Natural killer cell treated with Interleukin-12 subunit alpha and Interleukin-12 subunit beta and Interleukin-15 and Interleukin-18, amount 100 ng/mL, for 72 hours (primary cell): ENCODE measurements at places on chromosomes 3 and 15. TPM values are rescaled to one million over a fixed set of nuclear protein-coding genes. Genes with fewer than 3 reads are reported as not detected.
A peak's percentile ranks its signal among the peaks of the same experiment; 100 is the strongest.

- DNase-seq = no peak
- no peaks in the 10 kb centered on the region for H3K27me3 ChIP-seq
- H3K4me3 ChIP-seq = no peak overlapping the region
- no peak overlapping the region for H3K27ac ChIP-seq
- peaks cover 15% of the 10 kb centered on the region for H3K4me1 ChIP-seq
Measured at GRCh38 chr3:128078322-128078721, 26.1 kb downstream of the SEC61A1 start.

DNA sequence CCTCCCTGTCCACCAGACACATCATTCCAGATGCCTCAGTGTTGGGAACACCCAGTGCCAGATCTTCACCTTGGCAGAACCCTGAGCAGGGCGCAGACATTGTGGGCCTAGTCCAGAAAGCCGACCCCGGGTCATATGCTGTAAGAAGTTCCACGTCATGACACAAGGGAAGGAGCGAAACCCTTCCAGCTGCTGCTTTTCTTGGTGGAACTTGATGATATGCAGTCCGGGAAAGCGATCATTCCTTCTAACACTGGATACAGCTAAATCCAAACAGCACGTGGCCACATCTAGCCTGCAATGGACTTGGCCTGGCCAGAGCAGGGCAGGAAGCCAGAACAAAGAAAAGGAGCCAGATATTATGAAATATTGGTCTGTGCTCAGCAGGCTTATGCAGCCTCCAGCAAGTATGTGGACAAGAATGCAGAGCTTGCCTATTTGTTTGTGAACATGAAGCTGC, 22.0 kb downstream of the GASK1A start:
- H3K4me3 ChIP-seq = no peak overlapping the region
- no peaks in the 10 kb centered on the region for H3K4me1 ChIP-seq
- H3K27me3 ChIP-seq = no peaks in the 10 kb centered on the region
- H3K27ac ChIP-seq = no peak overlapping the region
- no peaks in the 10 kb centered on the region for H3K36me3 ChIP-seq

DNA sequence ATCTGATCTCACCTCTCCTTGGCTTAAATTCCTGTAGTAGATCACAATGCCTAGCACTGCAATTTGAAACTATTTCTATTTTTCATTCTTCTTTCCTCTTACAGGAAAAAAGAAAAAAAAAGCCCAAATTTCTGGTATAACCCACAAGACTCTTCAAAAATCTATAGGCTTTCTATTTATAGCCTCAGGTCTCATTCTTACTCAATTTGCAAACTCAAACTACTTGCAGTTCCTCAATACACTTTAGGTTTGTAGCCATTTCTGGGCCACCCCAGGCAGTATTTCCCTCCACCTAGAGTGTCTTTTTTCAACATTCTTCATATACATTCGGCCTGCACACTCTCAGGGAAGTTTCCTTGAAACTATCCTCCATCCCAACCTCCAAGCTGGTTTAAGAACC, 169.0 kb downstream of the TBC1D5 start:
- H3K27me3 ChIP-seq = no peaks in the 10 kb centered on the region
- H3K4me1 ChIP-seq = no peaks in the 10 kb centered on the region
- H3K27ac ChIP-seq = no peak overlapping the region
- no peak overlapping the region for H3K4me3 ChIP-seq
- no peaks in the 10 kb centered on the region for H3K36me3 ChIP-seq

DNA sequence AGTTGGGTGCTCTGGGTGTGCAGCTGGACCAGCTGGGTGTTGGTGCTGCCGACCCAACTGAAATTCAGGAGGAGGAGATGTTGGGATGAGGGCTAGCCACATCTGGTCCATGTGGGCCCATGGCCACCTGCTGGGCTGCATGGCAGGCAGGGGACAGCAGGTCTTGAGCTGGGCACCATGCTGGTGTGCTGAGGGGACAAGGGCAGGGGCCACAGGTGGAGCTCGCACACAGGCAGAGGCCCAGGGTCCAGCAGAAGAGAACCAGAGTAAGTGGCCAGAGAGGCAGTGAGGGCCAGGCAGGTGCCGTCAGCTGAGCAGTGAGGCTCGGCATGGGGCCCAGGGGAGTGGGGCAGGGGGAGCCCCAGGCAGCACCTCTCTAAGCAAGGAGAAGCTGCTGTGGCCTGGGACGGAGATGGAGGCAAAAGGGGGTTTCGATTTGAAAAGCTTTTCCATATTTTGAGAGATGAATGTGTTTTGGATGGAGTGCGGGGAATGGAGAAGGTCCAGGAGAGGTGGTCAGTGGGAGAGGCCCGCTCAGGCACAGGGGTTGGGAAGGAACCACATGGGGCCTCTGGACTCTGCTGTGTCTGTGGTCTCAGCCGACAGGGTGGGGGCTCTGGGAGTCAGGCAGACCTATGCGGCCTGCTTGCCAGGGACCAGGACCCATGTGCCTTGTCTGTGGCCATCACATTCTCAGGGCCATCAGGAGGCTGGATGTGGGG, 30.5 kb upstream of the PLXNA1 start:
- H3K27me3 ChIP-seq = no peaks in the 10 kb centered on the region
- peak; percentile 35 for DNase-seq
- H3K27ac ChIP-seq = no peak overlapping the region
- no peak overlapping the region for H3K4me3 ChIP-seq
- H3K36me3 ChIP-seq = no peaks in the 10 kb centered on the region

The CDCP1 gene
- total RNA-seq = 0.29 TPM

The MORC1 gene
- not detected for total RNA-seq

DNA sequence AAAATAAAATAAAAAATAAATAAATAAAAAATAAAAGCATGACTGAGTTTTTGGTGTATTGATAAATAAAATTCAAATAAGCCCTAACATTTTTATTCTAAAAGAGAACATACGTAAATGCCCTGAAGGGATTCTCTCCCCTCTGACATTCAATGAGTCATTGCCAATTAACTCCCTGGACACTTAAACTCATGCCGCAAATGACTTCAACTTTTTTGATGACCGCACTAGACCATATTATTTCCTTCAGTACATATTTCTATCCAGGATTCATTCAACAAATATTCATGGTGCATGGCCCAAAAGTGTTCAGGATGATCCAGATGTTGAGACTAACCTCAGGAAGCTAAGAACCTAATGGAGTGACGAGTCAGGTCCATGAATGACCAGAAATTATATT, 195.9 kb upstream of the LRRN1 start:
- no peaks in the 10 kb centered on the region for H3K36me3 ChIP-seq
- no peak overlapping the region for H3K27ac ChIP-seq
- no peaks in the 10 kb centered on the region for H3K4me1 ChIP-seq
- no peak overlapping the region for H3K4me3 ChIP-seq

DNA sequence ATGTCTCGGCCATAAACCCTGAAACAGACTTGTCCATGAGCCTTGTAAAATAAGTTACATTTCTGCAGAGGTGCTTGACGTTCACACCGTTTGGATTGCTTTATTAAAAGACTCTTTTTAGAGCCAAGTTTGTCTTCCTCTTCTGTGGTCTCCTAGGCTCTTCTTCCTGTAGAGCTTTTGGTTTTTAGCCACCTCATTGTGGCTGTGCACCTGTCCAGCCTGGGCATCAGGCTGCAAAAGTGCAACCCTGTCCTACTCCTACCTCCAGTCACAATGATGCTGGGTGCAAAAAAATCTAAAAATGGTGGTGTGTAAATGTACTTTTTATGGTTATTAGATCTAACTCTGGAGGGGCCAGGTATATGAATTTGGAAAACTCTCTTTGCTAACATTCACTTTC, 2.8 kb upstream of the RIOX2 start:
- H3K4me3 ChIP-seq = no peak overlapping the region
- H3K27ac ChIP-seq = no peak overlapping the region

GRCh38 chr15:97598353-97598798, 362.1 kb upstream of the ARRDC4 start:
- H3K4me3 ChIP-seq = no peak overlapping the region
- no peaks in the 10 kb centered on the region for H3K36me3 ChIP-seq
- DNase-seq = no peak
- no peak overlapping the region for H3K27ac ChIP-seq
